ENCODE measurements at places on chromosomes 5 and 9.
A peak's percentile ranks its signal among the peaks of the same experiment; 100 is the strongest.

- DNase-seq = peak; percentile 55
These were observed 16.7 kb downstream of the FGD3 start for GRCh38 chr9:92963831-92964606.

DNA sequence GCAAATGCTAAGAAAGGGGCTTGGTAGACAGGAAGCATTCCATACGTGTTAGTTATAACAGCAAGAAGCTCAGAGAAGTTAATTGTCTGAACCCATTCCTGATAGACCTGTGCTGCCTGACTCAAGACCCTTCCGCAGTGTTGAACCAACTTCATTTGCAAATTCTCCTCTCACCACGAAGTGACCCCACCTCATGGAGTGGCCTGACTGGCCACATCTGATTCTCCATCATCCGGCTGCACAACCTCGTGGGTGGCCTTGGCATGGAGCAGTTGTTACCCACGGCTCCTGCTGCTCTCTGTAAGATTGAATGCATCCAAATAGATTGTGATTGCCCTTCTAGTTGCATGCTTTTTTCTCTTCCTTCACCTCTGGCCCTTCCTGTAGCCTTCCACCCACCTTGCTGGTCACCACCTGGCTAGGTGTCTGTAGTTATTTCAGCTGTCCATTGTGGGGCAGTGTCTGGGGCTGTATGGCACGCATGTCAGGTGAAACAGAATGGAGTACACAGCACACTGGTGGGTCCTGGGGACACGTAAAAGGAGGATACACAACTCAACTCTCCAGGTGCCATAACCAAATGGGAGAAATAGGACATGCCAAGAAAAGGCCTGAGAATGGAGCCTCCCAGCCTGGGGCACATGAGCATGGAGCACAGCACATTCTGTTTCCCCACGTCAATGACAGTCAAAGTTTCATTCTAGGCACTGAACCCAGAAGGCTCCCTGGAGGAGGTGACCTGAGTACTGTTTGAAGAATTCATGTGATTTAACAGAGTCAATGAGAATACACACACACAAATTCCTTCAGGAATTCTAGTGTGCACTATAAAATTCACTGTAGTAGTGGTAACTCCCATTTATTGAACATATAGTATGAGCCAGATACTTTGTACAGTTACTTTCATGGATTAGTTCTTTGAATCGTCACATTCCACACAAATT is 70.5 kb upstream of the PTCH1 start:
- no peak for DNase-seq

- no peak for DNase-seq
These were observed 408.9 kb downstream of the PDE4D start for GRCh38 chr5:59484618-59485017.

- DNase-seq = peak; percentile 64
These were observed 41.1 kb downstream of the GALNT12 start for GRCh38 chr9:98848450-98849149.

DNA sequence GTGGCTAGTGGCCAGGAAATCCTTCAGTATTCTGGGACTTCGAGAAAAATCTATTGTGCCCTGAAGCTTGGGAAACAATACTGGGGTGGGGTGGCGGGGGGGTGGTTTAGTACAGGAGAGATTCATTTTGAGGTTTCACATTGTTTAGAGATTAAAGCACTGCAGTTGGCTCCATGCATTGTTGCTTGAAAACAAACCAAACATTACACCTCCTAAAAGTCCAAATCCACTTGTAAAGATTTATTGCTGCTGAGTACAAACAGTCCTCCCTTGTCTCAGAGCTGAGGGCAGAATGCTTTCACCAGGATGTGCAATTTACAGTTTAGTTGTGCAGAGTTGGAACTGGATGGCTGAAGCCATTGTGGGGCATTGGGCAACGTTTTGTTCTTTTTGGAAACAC is 49.4 kb downstream of the GGTA1 start:
- DNase-seq = no peak

Data from activated T-cell treated with anti-CD3 and anti-CD28 coated beads for 24 hours (primary cell).